Naive thymus-derived CD4-positive, alpha-beta T cell (primary cell): ENCODE measurements at places on chromosomes 11 and 22.

DNA sequence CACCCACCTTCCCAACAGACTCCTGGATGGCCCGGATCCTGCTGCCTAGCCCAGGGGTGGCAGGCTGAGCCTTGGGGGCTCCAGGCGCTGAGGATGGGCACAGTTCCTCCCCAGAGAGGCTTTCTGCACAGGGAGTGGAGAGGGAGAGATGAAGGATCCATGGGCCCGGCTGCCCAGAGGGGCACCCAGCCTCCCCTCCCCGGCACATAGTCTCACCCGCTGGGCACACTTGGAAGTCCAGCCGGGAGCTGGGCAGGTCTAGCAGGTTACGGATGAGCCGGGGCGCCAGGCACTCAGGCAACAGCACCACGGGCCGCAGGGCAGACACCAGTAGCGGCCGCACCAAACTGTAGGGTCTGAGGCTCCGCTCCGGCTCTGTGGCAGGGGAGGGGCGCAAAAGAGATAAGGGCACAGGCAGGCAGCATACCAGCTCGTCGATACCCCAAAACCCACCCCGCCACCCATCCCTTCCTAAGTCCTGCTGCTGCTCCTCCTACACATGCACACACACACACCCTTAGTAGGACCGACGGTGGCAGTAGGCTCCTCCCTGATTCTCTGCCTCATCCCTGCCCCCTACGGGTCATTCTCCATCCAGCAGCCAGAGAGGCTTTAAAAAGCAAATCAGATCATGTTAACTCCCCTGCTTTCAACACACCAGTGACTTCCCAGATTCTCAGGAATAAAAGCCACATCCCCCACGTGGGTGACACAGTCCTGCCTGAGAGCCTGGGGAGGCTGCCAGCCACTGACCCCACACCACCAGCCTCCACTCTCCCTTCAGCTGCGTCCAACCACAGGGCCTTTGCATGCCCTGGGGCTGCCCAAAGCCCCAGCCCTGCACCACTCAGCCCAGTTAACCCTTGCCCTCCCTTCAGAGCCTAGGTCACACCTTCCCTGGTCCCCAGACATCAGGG lies 6.5 kb upstream of the MFNG start:
- H3K4me3 ChIP-seq = no peak overlapping the region
- no peaks in the 10 kb centered on the region for H3K27me3 ChIP-seq
- H3K4me1 ChIP-seq = peaks cover under 1% of the 10 kb centered on the region
- peak; percentile 52 for DNase-seq
- H3K36me3 ChIP-seq = no peaks in the 10 kb centered on the region

- H3K36me3 ChIP-seq = no peaks in the 10 kb centered on the region
- H3K27ac ChIP-seq = no peak overlapping the region
- DNase-seq = no peak
- H3K4me3 ChIP-seq = no peak overlapping the region
These were observed 17.8 kb upstream of the NEAT1 start for GRCh38 chr11:65404638-65405339.

DNA sequence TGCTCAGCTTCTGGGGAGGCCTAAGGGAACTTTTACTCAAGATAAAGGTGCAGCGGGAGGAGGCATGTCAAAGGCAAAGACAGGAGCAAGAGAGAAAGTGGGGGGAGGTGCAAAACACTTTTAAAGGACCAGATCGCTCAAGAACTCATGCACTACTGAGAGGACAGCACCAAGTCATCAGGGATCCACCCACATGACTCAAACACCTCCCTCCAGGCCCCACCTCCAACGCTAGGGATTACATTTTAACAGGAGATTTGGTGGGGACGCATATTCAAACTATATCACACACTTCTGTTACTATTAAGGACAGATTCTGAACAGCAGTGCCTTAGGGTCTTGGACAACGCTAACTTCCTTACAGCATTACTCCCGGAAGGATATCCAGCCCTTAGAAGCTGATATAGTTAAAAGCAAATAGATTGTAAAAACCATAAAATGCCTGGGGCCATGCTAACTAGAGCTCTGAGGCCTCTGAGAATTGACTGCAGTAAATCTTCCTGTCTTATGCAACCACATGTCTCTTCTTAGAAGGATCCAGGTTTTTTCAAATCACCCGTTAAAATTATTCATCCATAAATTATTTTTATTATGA lies 16.7 kb upstream of the ZC3H12C start:
- H3K36me3 ChIP-seq = no peaks in the 10 kb centered on the region
- no peak for DNase-seq
- H3K4me1 ChIP-seq = no peaks in the 10 kb centered on the region
- no peak overlapping the region for H3K4me3 ChIP-seq

- H3K4me1 ChIP-seq = no peaks in the 10 kb centered on the region
- no peaks in the 10 kb centered on the region for H3K36me3 ChIP-seq
- no peak overlapping the region for H3K4me3 ChIP-seq
- no peaks in the 10 kb centered on the region for H3K27me3 ChIP-seq
- no peak overlapping the region for H3K27ac ChIP-seq
- DNase-seq = no peak
These were observed 251.3 kb downstream of the SBF2 start for GRCh38 chr11:10042699-10043098.

DNA sequence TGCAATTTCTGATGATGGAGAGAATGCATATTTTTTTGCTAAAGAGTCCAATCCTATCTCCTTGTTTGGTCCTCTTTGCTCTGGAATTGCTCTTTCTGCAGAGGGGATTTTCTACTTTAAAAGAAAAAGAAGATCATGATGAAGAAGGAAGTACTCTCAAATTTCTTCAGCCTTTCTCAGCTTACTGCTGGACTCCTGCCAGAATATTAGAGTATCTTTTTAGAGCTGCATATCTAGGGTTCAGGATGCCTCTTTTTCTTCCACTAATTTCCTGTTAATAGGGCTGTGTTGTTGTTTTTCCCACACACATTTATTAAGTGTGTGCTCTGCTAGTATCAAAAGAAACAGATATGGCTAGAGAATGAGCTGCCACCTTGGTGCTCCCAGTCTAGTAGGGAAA lies 18.2 kb downstream of the UBASH3B start:
- peak overlapping the region; percentile 36 for H3K27ac ChIP-seq
- peaks cover 43% of the 10 kb centered on the region for H3K4me1 ChIP-seq
- DNase-seq = peak; percentile 20
- H3K36me3 ChIP-seq = no peaks in the 10 kb centered on the region
- H3K27me3 ChIP-seq = no peaks in the 10 kb centered on the region
- no peak overlapping the region for H3K4me3 ChIP-seq

- no peaks in the 10 kb centered on the region for H3K27me3 ChIP-seq
- no peak for DNase-seq
- no peaks in the 10 kb centered on the region for H3K36me3 ChIP-seq
- no peak overlapping the region for H3K27ac ChIP-seq
These were observed 15.7 kb downstream of the DTX4 start for GRCh38 chr11:59187587-59187986.

GRCh38 chr11:1862588-1863351 lies 9.9 kb downstream of the LSP1 start:
- no peak for DNase-seq
- H3K4me1 ChIP-seq = peaks cover 28% of the 10 kb centered on the region
- no peak overlapping the region for H3K4me3 ChIP-seq
- H3K27ac ChIP-seq = peak overlapping the region; percentile 31
- no peaks in the 10 kb centered on the region for H3K36me3 ChIP-seq
- no peaks in the 10 kb centered on the region for H3K27me3 ChIP-seq
